Endothelial cell (in vitro differentiated cells): ENCODE measurements at places on chromosomes 2 and 18. TPM values are rescaled to one million over a fixed set of nuclear protein-coding genes. Genes with fewer than 3 reads are reported as not detected.
A peak's percentile ranks its signal among the peaks of the same experiment; 100 is the strongest.

- H3K4me1 ChIP-seq, result no peaks in the 10 kb centered on the region
- H3K4me3 ChIP-seq, result no peak overlapping the region
- DNase-seq, result no peak
- no peaks in the 10 kb centered on the region for H3K27me3 ChIP-seq
- H3K36me3 ChIP-seq, result no peaks in the 10 kb centered on the region
- no peak overlapping the region for H3K27ac ChIP-seq
Measured at GRCh38 chr2:41123341-41123740, 671.5 kb upstream of the SLC8A1 start.

DNA sequence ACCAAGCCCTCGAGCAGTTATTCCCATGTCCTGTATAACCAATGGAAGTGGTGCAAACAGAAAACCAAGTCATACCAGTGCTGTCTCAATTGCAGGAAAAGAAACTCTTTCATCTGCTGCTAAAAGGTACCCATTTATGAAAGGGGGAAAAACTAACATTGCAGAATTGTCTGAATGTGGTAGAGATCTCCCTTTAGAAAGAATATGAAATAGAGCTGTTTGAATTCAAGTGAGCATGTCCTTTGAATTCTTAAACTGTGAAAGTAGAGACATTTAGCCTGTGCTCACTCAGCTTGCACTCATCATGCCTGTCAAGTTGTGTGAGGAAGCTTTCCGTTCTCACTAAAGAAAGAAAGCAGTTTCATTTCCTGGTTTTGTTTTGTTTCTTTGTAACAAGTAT lies 87.4 kb downstream of the EML4 start:
- no peak overlapping the region for H3K4me3 ChIP-seq
- no peaks in the 10 kb centered on the region for H3K36me3 ChIP-seq
- H3K27me3 ChIP-seq, result no peaks in the 10 kb centered on the region
- peak overlapping the region; percentile 27 for H3K27ac ChIP-seq

The CYB5A gene
- total RNA-seq, result 119 TPM

DNA sequence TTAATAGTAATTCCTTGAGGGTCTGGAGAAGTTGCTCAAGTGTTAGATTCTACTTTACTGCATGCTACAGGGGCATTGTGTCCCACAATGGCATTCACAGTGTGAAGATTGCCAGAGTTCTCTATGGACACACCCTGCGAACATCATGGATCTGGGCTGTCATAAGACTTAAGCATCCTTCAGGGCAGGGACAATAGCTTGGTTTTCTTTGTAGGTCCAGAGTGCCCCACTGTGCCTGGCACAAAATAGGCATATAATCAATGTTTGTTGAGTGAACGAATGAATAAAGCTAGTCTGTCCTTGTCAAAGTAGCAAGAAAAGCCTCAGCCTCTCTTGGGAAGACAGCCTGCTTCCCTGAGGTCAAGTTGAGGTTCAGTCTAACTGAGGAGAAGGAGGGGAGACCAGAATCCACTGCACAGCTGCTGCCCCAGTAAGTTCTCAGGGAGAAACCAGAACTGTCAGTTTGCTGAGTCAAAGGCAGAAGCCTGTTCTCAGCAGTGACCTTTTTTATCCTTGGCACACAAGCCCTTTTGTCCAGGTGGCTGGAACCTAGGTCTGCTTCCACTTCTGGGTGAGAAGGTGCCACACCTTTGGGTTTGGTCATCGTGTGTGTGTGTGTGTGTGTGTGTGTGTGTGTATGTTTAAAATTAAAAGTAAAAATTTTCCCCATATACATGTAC lies 15.0 kb downstream of the INPP4A start:
- no peak overlapping the region for H3K27ac ChIP-seq
- H3K27me3 ChIP-seq, result peaks cover 8% of the 10 kb centered on the region
- peaks cover 22% of the 10 kb centered on the region for H3K4me1 ChIP-seq
- H3K36me3 ChIP-seq, result peaks cover 2% of the 10 kb centered on the region
- no peak for DNase-seq

DNA sequence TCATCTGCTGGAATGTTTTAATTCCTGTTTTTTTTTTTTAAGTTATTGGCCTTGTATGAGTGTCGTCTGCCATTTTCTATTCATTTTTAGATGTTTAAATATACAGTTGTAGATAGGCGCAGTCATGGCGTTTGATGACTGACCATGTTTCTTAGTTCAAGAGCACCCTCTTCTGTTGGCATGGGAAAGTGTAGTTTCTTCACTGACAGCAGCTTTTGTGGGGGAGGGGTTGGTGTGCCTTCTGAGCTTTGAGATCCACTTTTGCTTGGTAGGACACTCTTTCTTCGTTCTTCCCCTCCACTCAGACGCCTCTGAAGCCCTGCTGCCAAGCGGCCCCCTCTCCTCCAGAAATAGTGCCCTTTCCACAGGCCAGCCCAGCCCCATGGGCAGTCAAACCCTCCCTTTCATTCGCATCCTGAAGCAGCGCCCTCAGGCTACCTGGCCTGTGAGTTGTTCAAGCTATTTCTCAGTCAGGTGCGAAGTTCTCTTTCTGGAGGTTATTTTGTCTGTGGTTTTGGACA lies 492.0 kb downstream of the TNS1 start:
- DNase-seq, result peak; percentile 70
- no peaks in the 10 kb centered on the region for H3K36me3 ChIP-seq
- H3K4me1 ChIP-seq, result peaks cover 25% of the 10 kb centered on the region
- no peak overlapping the region for H3K4me3 ChIP-seq
- H3K27ac ChIP-seq, result no peak overlapping the region

GRCh38 chr2:112483042-112483473 lies 1.1 kb downstream of the TTL start:
- peak overlapping the region; percentile 98 for H3K4me3 ChIP-seq
- peak; percentile 17 for DNase-seq
- H3K4me1 ChIP-seq, result peaks cover 36% of the 10 kb centered on the region
- H3K36me3 ChIP-seq, result peaks cover 16% of the 10 kb centered on the region
- peaks cover 4% of the 10 kb centered on the region for H3K27me3 ChIP-seq

The CPO gene
- total RNA-seq, result not detected

DNA sequence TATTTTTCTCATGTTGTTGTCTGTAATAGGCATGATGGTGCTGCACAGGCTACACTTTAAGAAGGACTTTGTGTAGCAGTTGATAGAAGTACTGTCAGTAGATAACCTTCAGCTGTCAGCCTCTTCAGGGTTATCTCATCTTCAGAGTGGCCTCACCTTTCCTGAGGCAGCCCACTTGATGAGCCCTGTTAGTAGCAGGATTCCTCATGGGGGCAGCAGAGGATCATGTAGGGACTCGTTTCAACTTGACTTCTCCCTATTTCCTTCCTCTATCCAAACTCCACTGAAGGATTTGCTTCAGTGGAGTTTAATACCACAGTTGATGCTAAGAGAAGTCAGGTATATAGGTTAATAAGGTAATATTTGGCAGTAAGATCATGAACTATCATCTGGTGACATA lies 530.3 kb upstream of the FSIP2 start:
- H3K36me3 ChIP-seq, result no peaks in the 10 kb centered on the region
- H3K4me3 ChIP-seq, result no peak overlapping the region
- DNase-seq, result peak; percentile 56
- peaks cover 2% of the 10 kb centered on the region for H3K27me3 ChIP-seq
- H3K4me1 ChIP-seq, result no peaks in the 10 kb centered on the region

The ZNF638 gene
- total RNA-seq, result 144 TPM

The PPM1G gene
- 127 TPM for total RNA-seq

The ATOH8 gene
- 1.8 TPM for total RNA-seq

The SERPINB11 gene
- not detected for total RNA-seq

DNA sequence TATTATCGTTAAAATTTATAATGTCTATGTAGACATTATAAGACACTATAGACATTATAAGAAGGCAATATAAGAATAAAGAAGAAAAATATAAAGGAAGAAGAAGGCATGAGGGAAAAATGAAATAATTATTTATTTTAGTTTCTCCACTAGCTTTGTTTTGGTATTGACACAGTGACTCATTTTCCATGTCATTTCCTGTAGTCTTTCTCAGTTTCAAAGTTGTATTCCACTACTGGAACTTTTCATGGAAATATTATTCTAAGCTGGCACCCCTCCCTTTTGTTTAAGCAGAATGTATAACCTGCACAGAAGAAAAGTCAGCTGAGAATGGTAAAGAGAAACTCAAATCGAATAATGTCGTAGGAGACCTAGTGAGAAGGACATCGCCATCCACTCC lies 234.2 kb upstream of the NETO1 start:
- H3K27me3 ChIP-seq, result no peaks in the 10 kb centered on the region
- H3K4me3 ChIP-seq, result no peak overlapping the region
- DNase-seq, result no peak
- H3K4me1 ChIP-seq, result no peaks in the 10 kb centered on the region
- no peak overlapping the region for H3K27ac ChIP-seq

The KCNF1 gene
- 8.4 TPM for total RNA-seq
